T-cell (primary cell): ENCODE measurements at places on chromosomes 12 and 14. TPM values are rescaled to one million over a fixed set of nuclear protein-coding genes. Genes with fewer than 3 reads are reported as not detected.

TAS2R8 gene
- not detected for total RNA-seq

KRT78 gene
- total RNA-seq: not detected

TAS2R14 gene
- total RNA-seq: 3.5 TPM

LRFN5 gene
- total RNA-seq: not detected

DNA sequence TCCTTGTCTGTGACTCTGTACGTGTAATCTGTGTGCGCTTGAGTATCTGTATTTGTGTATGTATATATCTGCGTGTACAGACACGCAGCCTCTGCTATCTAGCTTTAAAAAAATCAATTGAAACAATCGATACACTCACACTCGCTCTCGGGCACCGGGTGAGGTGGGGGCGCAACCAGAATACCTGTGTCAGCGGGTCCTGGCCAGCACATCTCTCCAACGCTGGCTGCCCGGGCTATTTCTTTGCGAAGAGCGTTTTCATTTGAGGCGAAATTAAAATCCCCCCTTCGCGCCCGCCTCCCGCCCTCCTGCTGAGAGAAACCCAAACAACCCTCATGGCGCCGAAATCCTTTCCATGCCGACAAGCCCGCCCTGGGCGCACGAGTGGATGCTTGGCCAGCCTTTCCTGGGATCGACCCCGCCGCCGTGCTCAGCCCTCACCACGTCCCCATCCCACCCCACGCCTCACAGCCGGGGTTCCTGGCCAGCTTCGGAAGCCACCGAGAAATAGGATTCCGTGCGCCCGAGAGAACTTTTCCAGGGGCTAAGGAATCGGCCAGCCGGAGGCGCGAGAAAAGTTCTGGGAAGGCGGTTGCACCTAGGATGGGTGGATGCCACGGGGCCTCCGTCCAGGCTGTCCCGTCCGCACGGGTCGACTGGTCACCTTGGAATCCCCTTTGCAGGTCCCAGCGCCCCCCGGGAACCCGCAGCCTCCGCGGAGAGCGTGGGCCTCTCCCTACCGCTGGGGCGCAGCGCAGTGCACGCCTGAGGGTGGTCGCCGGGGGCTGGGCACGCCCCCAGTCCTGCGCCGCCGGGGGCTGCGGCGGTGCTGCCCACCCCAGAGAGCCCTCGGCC is 1.0 kb downstream of the ZDHHC22 start:
- no peak for DNase-seq

GRCh38 chr14:89477391-89477790 is 60.4 kb upstream of the FOXN3 start:
- DNase-seq: no peak

GRCh38 chr14:73492043-73492552 is 1.4 kb downstream of the RIOX1 start:
- no peak for DNase-seq

- no peak for DNase-seq
These were observed 125.0 kb upstream of the PZP start for GRCh38 chr12:9333161-9333560.

DNA sequence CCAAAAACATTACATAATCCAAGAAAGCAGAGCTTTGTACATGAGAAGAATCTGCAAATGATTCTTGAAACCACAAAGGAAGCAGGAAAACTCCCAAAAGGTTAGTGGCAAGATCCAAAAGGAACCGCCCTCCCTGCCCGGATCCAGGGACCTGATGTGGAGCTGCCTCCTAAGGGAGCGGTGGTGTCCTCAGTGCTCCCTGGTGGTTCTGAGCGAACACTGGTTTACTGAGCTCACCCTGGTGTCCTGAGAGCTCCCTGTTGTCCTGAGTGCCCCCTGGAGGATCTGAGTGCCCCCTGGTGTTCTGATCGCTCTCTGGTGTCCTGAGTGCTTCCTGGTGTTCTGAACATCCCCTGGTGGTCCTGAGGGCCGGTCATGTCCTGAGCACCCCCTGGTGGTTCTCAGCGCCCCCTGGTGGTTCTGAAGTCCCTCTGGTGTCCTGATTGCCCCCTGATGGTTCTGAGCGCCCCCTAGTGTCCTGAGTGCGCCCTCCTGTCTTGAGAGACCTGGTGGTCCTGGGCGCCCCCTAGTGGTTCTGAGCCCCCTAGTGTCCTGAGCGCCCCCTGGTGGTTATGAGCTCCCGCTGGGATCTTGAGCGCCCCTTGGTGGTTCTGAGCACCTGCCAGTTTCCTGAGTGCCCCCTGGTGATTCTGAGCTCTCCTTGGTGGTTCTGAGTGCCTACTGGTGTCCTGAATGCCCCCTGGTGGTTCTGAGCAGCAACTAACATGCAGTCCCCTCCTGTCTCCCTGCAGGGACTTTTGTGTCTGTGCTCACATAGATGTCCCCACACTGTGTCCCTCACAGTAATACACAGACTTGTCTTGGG is 891.1 kb downstream of the TMEM121 start:
- peak; percentile 84 for DNase-seq
